ENCODE measurements at places on chromosomes 2 and 18.

DNA sequence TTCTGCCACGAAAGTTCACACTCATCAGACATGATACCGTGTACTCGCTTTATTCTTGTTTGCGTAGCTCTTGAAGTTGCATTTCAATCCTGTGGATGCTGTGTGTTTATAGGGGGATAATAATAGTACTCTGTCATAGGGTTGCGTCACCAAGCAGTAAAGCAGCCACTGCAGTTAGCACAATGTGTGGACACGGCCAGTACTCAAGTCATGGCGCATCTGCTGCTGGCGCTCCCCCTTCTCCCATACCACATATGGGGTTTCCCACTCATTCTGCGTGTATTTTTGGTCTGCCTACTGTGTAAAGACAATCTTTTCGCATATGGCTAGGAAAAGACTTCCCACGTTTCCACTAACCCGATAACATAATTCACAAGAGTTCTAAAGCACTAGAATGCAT lies 2.1 kb upstream of the ZBTB14 start:
- DNase-seq: no peak

DNA sequence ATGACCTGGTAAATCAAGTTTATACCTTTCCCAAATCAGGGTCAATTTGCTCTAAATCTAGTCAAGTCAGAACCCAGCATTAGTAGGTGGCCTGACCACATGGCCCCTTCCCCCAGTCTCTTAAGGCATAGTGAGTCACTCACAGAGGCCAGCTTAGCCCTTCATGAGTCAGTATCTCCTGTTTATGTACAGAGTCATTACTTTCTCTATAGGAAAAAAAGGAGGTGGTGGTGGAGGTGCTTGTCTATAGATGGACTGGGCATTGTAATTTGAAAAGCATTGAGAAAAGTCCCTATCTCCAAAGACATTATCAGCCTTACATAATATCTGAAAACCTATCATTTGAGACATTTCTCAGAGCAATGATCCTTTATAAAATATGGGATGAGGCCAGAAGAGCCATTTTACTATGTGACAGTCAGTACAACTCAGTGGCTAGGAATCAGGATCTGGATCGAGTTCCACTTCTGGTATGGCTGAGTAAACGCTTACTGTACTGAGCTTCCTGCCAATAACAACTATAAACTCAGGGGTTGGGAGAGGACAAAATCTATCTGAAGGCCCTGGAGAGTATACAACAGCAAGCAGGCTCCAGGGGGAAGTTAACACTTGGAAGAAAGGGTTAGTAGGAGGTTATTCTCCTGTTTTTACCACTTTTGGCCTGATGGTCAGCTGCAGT lies 22.5 kb upstream of the SIGLEC15 start:
- DNase-seq: no peak

GRCh38 chr2:28606986-28607441 lies 111.2 kb downstream of the PLB1 start:
- no peak for DNase-seq

GRCh38 chr2:10465910-10466309 lies 17.8 kb upstream of the ODC1 start:
- no peak for DNase-seq

- DNase-seq: no peak
These were observed 107.9 kb downstream of the KCNF1 start for GRCh38 chr2:11019614-11020013.

DNA sequence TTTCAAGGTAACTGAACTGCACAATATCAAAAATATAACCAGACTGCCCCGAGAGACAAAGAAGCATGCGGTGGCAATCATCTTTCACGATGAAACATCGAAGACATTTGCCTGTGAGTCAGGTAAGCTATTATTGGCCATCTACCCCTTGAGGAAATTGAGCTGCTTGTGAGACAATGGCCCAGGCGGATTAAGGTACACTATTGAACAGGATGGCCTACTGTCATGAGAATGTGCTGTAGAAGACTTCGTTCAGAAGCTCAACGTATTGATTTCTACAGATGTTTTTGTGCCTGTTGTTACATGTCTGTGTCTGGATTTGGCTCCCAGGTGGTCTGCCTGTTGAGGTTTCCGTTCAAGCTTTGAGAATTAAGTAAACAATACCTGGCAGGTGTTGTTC lies 198.7 kb downstream of the DOK6 start:
- no peak for DNase-seq

DNA sequence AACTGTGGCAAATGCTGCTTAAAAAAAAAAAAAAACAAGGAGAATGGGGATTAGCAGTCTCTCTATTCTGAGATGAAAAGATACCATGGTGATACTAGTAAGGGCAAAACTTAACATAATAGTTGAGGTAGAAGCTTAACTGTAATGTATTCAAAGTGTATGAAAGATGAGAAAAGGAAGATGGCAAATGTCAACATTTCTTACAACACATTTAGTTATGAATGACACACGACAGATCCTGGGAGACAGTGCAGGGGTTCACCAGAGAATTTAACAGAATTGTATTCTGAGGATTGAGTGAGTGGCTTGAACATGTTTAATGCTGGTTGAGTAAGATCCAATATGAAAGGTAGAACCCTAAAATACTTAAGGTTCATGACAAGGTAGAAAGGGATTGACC lies 52.7 kb downstream of the CUL3 start:
- DNase-seq: no peak

DNA sequence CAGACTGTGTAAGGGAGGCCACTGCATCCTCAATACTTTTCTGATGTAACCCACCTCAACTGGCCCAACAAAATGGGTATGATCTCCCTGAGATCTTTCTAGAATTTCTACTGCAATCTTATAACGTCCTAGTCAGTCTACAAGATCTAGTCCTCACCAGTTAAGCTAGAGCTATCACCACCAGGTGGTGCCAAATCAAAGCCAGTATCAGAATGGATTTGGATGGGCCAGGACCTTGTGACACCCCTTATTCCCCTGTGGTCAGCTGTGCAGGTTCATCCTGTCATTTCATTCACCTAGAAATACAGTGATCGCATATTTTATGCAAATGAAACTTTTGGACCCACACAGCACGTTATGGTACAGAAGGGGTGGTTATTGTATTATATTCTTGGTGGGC lies 90.3 kb downstream of the OLA1 start:
- no peak for DNase-seq

GRCh38 chr18:21398121-21398520 lies 156.1 kb downstream of the GREB1L start:
- DNase-seq: no peak
